ENCODE measurements at places on chromosomes 1 and 21.
A peak's percentile ranks its signal among the peaks of the same experiment; 100 is the strongest.

DNA sequence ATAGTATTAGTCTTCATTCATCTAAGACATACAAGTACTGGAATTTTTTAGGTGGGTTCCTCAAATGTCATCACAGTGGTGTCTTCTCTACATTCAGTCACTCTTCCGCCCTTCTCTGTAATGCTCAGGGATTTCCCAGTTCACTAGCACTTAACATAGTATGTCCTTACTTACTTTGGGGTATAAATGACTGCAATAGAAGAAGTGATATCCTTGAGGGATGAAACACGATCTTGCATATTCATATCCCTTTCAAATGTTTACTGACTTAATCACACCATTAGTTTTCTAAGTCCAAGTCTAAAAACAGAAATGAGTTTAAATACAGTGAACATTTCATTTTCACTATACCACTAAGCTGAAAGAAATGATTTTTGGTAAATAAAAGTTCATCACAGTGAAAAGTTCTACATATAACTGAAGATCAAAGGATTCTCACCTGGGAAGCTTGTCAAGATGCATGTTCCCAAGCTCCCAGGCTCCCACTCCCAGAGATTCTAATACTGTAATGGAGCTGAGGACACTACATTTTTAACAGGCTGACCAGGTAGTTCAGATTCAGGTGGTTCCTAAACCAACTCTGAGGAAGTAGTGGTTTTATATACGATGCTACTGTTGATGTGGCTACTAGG, 29.7 kb downstream of the MRPL39 start:
- no peak for DNase-seq

DNA sequence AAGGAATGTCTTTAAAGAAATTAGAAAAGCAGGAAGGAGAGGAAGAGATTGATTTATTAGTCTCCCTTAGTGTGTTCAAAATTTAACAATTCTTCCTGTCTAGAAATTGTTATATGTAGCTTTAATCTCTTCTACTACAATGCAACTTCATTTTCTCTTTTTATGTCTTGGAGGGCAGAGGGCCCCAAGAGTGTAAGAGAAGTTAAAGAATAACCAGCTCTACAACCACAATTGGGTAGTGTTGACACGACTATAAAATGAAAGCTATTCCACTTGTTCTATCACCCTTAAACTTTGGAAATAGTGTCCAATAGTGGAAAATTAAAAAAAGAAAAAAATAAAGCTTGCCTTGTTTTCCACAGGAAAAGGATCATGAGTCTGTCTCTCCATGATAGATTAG, 82.6 kb upstream of the DPYD start:
- DNase-seq, result no peak

DNA sequence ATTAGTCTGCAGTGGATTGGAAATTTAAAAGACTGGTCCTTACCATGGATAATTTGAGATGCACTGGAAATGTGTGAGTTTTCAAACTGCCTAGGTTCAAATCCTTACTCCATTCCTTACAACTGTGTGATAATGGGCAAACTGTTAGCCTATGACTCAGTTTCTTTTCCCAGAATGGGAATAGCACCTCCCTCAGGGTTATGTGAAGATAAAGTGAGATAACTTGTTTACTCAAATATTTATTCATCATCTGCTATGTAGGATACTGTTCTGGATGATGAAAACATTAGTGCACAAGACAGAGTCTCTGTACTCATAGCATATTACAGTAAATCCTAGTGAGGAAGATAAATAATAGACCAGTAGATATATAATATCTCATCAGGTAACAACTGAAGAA, 28.6 kb downstream of the LRIG2 start:
- DNase-seq, result no peak

- DNase-seq, result no peak
Observed at GRCh38 chr1:212153635-212154034, 118.1 kb downstream of the DTL start.

GRCh38 chr1:49424782-49425181, 599.0 kb downstream of the AGBL4 start:
- DNase-seq, result no peak

- DNase-seq, result no peak
Observed at GRCh38 chr1:36408479-36408878, 10.8 kb upstream of the LSM10 start.

DNA sequence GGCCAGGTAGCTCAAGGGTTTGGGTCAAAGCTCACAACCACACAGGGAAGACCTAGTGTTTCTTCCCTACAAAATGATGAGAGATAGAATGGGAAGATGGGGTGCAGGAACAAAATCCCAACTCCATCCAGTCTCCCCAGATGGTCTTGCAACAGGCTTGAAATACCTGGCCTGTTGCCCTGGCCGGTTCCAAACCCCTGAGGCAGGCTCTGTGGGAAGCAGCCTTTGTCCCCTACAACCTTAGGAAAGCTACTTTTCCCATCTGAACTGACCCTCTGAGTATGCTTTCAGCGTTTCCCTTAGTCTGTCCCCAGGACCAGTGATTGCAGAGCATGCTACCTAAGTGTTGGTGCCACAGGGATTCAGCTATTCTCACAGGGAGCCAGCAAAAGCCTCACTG, 104.0 kb downstream of the GDAP2 start:
- DNase-seq, result no peak

- DNase-seq, result no peak
Observed at GRCh38 chr1:42136466-42136865, 16.7 kb upstream of the GUCA2B start.

GRCh38 chr1:53783056-53783455, 44.1 kb upstream of the GLIS1 start:
- no peak for DNase-seq

GRCh38 chr1:109617291-109617801, 2.1 kb downstream of the GNAT2 start:
- no peak for DNase-seq

GRCh38 chr1:54364995-54365394, 41.2 kb downstream of the SSBP3 start:
- no peak for DNase-seq

GRCh38 chr1:206049919-206050600, 2.9 kb upstream of the RHEX start:
- DNase-seq, result no peak

GRCh38 chr1:1106510-1107221, 9.2 kb downstream of the C1orf159 start:
- DNase-seq, result no peak

GRCh38 chr1:24890887-24891286, 39.2 kb downstream of the RUNX3 start:
- DNase-seq, result no peak

DNA sequence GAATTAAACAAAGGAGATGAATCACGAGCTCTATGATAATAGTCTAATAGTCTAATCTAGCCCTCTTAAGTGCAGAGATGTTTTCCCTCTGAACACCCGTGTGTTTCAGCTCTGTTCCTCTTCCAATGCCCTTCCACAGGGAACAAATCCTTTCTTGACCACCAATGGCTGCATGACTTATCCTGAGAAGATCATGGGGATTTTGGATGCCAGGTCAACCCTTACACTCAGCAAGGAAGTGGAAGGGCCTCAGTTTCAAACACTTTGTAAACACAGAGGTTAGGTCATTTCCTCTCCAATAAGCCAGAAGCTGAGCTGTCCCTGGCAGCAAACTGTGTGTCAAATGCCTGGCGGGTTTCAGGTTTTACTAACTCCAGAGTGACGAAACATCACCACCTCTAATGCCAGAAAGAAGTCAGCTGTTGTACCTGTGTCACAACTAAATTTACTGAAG, 200.0 kb downstream of the GABPA start:
- no peak for DNase-seq

- no peak for DNase-seq
Observed at GRCh38 chr1:221456918-221457317, 285.0 kb downstream of the DUSP10 start.

DNA sequence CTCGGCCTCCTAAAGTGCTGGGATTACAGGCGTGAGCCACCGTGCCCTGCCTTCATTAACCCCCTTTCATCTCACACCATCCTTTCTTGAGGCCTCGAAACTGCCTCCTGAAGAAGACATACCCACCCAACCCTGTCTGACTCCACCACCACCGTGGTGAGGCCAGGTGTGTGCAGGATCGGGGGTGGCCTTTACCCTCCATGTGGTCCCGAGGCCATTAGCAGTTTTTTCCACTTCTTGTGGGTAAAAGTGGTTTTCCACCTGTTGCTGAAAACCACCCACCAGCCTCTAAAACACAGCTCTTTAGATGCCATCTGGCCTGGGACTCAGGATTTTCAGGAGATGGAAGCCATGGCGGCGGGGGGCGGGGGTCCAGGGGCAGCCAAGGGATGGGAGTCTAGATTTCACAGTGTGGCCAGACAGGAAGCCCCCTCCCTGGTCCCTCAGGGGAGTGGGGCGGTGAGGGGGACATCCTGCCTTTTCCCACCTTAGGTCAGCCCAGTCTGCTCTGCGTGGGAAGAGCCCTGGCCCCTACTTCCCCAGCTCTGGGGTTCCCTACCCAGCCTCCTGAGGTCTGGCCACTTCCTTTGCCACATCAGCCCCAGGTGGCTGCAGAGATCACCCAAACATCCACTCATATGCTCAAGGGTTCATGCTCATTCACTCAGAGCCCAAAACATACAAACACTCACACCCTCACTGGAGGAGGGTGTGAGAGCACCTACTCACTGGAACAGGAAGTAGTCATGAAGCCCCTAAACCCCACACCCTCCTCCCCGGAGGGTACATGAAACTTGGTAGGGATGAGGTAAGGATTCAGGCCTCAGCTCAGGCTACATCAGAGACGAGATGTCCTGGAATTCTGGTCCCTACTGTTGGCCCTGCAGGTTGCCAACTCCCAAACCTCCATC, 2.3 kb downstream of the FGR start:
- no peak for DNase-seq

GRCh38 chr1:240190881-240191401, 99.3 kb downstream of the FMN2 start:
- DNase-seq, result no peak

- DNase-seq, result no peak
Observed at GRCh38 chr1:45329445-45329844, 2.8 kb downstream of the HPDL start.

GRCh38 chr1:112772781-112773180, 57.6 kb upstream of the PPM1J start:
- no peak for DNase-seq

DNA sequence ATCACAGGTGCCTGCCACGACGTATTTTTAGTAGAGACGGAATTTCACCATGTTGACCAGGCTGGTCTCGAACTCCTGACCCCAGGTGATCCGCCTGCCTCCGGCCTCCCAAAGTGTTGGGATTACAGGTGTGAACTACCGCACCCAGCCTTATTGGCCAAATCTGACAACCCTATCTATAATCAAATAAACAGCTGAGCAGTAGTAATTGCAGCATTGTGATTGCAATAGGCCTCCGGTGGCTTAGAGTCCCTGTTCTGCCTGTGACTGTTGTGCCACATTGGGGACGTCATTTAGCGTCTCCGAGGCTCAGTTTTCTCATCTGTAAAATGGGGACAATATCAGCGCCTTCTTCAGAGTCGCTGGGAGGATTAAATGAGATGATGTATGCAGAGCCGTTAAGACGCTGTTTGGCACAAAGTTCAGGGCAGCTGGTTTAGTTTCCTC, 569 bp upstream of the CAPN2 start:
- no peak for DNase-seq

- DNase-seq, result peak; percentile 34
Observed at GRCh38 chr1:176826265-176826664, 338.2 kb downstream of the ASTN1 start.

DNA sequence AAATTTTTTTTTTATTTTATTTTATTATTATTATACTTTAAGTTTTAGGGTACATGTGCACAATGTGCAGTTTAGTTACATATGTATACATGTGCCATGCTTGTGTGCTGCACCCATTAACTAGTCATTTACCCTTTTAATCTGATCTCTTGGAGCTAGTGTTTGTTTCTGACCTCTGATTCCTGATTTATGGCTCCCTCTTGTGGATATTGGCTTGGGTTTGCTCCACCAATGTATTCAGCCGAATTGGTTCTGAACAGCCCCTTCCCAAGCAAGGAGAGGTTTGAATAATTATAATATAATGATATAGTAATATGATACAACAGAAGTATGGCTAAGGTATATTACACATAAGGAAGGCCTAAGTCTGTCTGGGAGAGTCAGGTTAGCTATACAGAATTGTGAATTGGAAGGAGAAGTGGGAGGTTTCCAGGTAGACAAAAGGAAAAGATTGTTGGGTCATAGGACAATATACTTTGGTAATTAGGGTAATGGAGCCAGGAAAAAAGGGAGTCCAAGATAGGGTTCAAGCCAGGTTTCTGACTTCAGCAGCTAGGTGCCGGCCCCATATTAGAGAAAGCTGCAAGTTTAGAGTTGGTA, 53.1 kb upstream of the HMCN1 start:
- DNase-seq, result peak; percentile 18

GRCh38 chr1:14910984-14911721, 242.4 kb upstream of the TMEM51 start:
- DNase-seq, result no peak

DNA sequence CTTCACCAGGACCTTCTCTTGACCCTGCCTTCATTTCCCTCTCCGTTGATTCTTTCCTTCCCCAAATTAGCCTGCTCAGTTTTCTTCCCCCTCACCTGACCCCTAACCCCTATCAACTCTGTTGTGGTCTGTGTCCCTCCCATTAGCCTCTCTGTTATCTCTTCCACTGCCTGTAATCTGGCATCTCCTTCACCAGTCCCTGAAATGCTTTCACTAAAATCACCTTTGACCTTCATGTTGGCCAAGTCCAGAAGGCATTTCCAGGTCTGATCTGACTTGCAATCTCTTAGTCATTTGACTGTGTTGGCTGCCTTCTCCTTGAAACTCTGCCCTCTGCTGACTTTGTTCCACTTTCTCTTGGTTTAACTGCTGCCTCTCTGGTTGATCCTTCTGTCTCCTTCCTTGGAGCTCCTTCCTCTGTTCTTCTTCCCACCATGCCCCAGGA, 28.2 kb downstream of the ATP8B2 start:
- DNase-seq, result no peak

DNA sequence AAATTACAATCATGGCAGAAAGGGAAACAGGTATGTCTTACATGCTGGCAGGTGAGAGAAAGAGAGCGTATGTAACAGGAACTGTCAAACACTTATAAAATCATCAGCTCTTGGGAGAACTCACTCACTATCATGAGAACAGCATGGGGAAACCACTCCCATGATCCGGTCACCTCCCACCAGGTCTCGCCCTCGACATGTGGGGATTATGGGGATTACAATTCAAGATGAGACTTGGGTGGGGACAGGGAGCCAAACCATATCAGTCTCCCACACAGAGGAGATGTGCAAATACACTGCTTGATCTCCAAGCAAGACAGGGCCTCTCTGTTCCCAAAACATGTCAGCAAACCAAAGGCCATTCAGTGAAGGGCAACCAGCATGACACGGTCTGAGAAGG, 27.4 kb downstream of the LMX1A start:
- no peak for DNase-seq

All from NCI-H446 treated with DMSO at 0.1 percent for 48 hours (cell line).